ENCODE measurements at places on chromosomes 16 and 17.
A peak's percentile ranks its signal among the peaks of the same experiment; 100 is the strongest.

DNA sequence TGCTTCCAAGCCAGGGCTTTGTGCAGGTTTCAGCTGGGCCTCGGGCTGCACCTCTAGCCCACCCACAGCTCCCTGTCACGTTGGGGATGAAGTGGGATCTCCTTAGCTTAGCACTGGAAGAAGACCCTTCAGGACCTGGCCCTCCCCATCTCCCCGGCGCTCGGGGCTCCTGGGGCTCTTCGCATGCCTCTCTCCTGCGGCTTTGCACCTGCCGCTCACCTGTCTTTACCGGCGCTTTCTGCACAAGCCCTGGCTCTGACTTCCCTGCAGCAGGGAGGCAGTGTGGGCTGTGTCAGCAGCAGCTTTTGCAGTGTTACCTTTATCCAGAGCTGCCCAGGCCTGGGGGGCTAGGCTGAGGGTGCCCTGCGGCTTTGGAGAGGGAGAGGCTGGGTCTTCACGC lies 52.3 kb downstream of the NT5M start:
- no peak for DNase-seq

DNA sequence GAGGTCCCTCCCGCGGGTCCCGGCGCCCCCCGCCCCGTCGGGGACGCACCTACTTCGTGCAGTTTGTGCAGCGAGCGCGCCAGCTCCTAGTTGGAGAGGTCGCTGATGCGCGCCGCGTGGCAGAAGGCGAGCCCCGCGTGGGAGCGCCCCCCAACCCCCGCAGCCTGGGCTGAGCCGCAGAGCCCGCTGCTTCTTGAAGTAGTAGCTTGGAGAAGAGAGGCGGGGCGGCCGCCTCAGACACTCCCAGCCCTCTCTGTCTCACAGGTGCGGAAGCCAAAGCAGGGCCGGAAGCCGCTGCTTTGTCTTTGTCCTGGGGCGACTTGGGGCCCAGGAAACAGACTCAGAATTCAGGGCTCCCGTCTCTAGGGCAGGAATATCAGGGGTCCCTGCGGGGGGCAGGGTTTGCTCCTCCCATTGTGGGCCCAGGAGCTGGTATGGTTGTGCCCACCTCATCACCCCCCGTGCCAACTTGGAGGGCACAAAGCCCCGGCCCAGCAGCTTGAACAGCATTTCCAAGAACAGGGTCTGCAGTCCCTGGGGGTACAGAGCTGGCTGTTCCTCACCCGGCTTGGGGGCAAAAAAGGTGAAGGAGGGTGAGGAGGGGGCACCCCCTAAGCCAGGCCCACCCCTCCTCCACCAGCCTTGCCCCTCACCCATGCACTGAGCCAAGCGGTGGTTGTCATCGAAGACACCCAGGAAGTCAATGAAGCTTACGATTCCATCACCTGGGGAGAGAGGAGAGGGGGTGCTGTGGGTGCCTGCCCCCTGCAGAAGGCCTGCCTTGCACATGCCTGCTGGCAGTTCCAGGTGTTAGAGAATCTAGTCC lies 13.5 kb downstream of the SPATA32 start:
- DNase-seq = no peak

DNA sequence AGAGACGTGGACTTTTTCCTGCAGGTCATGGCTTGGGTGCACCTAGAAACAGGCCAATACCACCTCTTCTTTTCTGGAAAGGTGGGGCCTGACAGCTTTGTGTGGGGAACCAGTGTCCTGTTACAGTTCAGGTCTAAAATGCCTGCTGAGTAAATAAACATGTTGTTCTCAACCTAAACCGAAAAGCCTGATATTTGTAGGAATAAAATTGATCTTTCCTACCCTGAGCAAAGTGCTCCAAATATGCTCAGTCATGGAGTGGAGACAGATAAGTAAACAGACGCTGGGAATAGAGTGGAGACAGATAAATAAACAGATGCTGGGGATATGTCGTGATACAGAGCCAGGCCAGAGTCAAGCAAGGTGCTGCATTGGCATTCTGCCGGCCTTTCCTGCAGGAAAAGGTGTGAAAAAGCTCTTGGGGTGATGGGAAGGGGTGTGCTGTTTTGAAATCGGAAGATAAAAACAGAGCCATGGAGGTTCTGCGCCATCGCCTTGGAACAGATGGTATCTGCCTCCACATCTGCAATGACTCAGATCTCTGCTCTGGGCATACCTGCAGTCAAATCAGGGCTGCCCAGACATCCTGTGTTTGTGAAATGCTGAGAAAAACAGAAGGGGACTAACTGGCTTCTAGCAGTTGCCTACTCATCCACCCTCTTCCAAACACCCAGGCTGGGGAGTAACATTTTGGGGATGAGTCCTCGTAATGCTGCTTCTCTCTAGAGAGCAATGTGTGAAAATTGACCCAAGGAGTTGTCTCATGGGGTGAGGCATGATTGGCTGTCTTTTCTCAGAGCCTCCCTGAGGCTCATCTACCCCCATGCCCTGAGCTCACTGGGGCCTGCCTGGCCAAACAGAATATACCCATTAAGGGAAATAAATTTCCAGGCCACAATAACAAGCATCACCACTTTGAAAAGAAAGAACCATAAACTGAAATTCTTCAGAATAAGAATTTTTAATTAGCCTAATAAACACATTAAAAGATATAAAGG lies 16.8 kb upstream of the TRPV2 start:
- no peak for DNase-seq

DNA sequence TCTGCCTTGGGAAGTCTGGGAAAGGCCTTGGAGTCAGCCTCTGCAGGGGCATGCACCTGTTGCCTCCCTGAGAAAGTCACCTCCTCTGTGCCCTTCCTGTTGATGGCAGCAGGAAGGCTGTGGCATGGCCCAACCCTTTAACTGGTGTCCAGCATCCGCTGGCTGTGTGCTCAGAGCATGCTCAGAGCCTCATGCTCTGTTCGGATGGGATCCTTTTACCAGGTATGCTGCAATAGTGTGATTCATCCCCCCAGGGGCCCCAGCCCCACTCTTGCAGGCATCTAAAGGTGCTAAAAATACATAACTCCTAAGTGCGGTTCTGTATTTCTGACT lies 24.9 kb downstream of the KLHL36 start:
- no peak for DNase-seq

- no peak for DNase-seq
Measured at GRCh38 chr17:12769981-12770380, 19.3 kb upstream of the ARHGAP44 start.

- peak; percentile 41 for DNase-seq
Measured at GRCh38 chr17:44522883-44523671, 19.9 kb upstream of the GPATCH8 start.

DNA sequence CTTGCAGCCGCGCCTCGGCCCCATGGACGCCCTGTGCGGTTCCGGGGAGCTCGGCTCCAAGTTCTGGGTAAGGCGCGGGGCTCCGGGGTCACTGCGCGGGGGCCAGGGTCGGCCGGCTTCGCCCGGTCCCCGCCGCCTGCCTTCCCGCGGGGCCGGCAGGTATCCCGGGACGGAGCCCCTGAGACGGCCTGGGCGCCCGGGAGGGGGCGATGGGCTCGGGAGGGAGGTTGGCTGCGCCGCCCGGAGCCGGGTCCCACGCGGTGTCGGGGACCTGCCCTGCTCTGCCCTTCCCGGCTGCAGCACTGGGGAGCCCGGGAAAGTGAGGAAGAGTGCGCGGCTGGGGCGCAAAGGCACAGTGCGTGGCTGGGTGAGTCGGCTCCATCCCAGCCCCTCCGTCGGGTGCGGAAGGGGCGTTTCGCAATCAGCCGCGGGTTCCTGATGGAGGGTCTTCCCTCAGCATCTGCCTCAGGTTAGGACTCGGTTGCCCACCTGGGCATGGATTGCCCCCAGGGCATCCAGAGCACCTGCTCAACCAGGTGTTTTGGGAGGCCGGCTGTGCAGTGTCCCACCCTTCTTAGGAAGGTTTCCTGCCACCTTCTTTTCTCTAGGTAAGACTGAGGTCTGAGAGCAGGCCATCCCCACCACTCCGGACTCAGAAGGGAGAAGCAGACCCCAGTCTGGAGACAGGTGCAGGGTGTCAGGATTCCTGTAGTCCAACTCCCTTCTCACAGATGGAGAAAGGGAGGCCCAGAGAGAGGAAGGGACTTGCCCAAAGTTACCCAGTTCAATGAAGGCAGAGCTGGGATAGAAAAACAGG lies 442 bp downstream of the ABCC3 start:
- no peak for DNase-seq

Measured in RPMI7951 (cell line).